Brain microvascular endothelial cell (primary cell): ENCODE measurements at places on chromosomes 4 and X.

DNA sequence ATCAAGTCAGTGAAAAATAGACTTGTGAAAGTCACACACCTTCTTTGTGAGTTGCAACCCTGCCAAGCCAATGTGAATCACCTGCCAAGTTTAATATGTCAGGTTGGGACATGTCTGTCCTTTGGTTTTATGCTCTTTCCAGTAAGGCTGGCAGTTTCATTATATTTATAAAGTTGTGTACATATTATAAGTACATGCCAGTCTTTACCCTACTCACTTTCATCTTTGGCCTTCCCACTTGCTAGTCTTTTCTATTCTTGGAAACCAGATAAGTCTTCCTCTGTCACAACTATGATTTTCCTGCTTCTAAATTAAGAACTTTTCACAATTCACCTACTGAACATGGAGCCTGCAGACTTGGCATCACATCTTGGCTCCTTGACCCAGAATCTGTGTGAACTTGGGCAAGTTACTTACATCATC lies 680.7 kb upstream of the BOD1L1 start:
- DNase-seq = no peak

GRCh38 chrX:136147976-136148375 lies 643 bp downstream of the FHL1 start:
- DNase-seq = no peak

GRCh38 chr4:90317785-90318184 lies 190.6 kb downstream of the CCSER1 start:
- peak; percentile 72 for DNase-seq

GRCh38 chrX:10423716-10424115 lies 196.7 kb downstream of the MID1 start:
- DNase-seq = no peak

- no peak for DNase-seq
Observed at GRCh38 chrX:19642241-19643109, 127.2 kb upstream of the MAP3K15 start.

GRCh38 chr4:78592088-78592783 lies 40.7 kb downstream of the ANXA3 start:
- DNase-seq = no peak

- no peak for DNase-seq
Observed at GRCh38 chr4:158624889-158625478, 46.7 kb downstream of the C4orf46 start.
